ENCODE measurements at places on chromosomes 4 and X.
A peak's percentile ranks its signal among the peaks of the same experiment; 100 is the strongest.

GRCh38 chr4:128721896-128722295 is 87.6 kb upstream of the JADE1 start:
- DNase-seq, result no peak

- no peak for DNase-seq
Observed at GRCh38 chr4:82362565-82362964, 11.2 kb downstream of the HNRNPD start.

- no peak for DNase-seq
Observed at GRCh38 chr4:4216648-4217047, 10.1 kb downstream of the OTOP1 start.

GRCh38 chrX:68440940-68441339 is 7.6 kb upstream of the OPHN1 start:
- DNase-seq, result peak; percentile 33

- no peak for DNase-seq
Observed at GRCh38 chrX:134570509-134570846, 87.8 kb downstream of the PLAC1 start.

GRCh38 chr4:56323327-56323726 is 64.0 kb downstream of the AASDH start:
- no peak for DNase-seq

DNA sequence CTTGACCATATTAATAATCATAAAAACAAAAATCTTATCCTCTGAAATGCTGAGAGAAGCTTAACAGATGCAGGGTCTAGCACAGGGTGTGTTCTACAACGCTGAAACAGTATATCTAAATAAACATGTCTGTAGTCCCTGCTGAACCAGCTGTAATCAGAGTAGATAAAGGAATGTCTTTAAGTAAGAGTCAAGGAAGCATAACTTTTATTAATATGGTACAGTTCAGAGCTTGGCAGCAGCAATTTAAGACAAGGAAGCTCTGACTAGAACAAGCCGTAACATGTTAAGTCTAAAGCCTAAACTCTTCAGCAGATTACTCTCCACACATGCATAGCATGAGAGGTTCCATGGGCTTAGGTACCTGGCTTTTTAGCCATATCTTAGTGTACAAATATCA is 36.1 kb downstream of the NFKB1 start:
- DNase-seq, result no peak

- DNase-seq, result no peak
Observed at GRCh38 chrX:138771047-138771446, 59.5 kb upstream of the FGF13 start.

- peak; percentile 69 for DNase-seq
Observed at GRCh38 chr4:90495211-90495610, 368.0 kb downstream of the CCSER1 start.

DNA sequence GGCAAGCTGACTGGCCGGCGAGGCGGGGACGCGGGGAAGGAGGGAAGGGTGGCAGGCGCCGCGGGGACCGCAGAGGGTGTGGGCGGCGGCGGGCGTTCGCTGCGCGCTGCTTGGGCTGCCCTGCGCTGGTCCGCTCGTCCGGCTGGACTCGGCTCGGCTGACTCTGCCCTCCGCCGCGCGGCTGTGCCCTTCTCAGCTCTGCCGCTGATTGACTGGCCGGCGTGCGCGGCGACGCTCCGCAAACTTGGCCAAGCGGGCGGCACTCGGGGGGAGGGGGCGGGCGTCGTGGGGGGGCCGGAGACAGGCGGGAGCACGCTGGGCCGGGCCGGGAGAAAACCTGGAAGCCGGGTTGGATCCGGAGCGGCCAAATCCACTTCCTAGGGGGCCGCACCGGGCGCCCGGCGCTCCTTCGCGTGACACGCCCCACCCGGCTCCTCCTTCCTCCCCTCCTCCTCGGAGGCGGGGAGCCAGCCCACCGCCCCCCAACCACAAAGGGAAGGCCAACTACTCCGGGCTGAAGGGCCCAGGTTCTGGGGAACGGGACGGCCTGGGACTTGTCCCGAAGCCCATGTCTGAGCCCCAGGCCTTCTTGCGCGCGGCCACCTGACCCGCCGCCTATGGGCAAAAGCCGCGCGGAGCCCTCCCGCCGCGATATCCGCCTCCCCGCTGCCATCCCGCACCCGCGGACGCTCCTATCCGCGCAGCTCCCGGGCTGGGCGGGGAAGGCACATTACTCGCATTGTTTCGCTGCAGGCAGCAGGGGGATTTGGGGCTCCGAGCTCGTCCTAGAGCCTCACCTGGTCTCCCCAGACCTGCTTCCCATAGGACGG is at the start of gene GPC4:
Gene GPC4 (minus strand): TSS at position 214 of the 830 bp plus-strand sequence. CDS start 524 bp downstream, outside the sequence.
- DNase-seq, result peak; percentile 41

GRCh38 chr4:62342346-62342745 is 1142.2 kb downstream of the ADGRL3 start:
- no peak for DNase-seq

DNA sequence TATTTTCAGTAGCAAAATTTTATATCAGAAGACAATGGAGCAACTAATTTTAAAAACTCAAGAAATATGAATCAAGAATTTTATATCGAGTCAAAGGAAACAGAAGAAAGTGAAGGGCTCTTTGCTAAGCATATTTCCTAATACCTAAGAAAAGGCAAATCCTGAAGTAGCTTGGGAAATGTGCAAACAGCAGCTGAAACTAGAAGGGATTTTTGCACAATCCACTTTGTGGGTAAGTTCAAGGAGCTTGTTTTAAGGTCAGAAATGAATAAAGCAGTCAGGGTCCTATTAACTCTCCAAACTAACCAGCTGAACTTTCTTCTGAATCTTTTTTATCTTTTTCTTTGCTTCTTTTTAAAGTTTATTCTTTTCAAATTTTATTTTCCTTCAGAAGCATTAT is 500.9 kb upstream of the CXorf51A start:
- DNase-seq, result no peak

- DNase-seq, result no peak
Observed at GRCh38 chrX:79140731-79141130, 3.8 kb upstream of the GPR174 start.

GRCh38 chrX:21730026-21730425 is 27.9 kb downstream of the SMPX start:
- no peak for DNase-seq

- DNase-seq, result peak; percentile 10
Observed at GRCh38 chrX:72306085-72306801, 529 bp upstream of the CITED1 start.

- DNase-seq, result no peak
Observed at GRCh38 chrX:42686296-42686695, 91.7 kb downstream of the PPP1R2C start.

DNA sequence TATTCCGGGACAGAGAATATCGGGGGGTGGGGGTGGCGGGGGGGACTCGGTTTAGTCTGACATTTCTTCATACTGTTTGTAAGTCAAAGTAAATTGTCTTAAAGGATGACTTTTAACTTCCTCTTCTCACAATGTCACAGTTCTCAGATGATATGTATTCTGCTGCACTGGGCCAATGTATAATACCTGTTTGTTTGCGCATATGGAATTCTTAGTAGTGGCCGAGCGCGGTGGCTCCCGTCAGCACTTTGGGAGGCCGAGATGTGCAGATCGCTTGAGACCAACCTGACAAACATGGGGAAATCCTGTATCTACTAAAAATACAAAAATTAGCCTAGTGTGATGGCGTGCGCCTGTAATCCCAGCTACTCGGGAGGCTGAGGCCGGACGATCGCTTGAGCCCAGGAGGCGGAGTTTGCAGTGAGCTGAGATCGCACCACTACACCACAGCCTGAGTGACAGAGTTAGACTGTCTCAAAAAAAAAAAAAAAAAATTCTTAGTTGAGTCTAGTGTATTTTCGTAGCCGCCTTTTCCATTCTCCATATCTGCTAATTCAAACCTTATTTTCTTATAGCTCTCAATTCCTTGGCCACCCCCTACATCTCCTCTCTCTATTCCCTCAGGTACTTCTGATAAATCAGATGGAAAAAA is 851 bp downstream of the POLR2B start:
- no peak for DNase-seq

DNA sequence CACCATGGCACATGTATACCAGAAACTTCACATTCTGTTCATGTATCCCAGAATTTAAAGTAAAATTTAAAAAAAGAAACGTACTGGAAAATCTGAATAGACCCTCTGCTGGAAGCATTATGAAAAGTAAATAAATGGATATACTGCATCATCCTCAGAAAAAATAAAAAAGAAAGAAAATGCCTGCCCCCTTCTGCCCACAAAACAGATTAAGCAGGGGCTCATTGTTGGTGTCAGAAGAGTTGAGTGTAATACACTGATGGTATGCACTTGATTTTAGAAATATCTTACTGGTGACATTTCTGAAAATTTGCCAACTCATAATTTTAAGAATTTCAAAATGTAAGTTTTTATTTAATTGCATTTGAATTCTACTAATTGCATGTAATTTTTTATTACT is 77.8 kb downstream of the LRP2BP start:
- no peak for DNase-seq

DNA sequence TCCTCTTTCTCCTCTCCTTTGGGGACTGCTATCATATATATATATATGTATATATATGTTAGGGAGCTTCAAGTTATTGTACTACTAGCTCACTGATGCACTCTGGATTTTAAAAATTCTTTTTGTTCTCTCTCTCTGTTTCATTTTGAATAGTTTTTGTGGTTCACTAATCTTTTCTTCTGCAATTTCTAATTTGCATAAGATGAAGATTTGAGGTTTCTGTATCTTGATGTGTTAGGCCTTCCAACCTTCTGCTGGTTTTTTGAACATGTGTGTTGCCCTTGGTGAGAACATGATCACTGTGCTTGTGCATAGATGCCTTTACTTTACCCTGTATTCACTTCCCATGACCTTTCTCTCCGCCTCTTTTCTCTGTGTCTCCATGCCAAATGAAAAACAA is 7.8 kb upstream of the ZNF718 start:
- DNase-seq, result no peak

- DNase-seq, result no peak
Observed at GRCh38 chrX:15816438-15816809, 26.1 kb downstream of the ZRSR2 start.

DNA sequence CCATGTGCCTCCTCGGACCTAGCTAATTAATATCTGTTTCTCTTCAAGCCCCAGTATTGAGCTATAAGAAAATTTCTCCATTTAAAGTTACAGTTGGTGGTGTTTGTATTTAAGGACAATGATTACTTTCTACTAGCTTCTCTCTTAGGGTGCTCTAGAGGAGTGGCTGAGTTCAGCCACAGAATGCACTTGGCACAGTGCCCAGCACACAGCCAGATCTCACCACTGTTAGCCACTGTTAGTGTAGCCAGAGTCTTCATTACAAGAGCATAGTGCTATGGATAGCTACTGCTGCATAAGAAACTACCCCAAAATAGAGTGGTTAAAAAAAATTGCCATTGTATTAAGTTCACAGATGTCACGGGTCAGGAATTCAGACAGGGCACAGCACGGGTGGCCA is 421.3 kb downstream of the BCOR start:
- DNase-seq, result no peak

DNA sequence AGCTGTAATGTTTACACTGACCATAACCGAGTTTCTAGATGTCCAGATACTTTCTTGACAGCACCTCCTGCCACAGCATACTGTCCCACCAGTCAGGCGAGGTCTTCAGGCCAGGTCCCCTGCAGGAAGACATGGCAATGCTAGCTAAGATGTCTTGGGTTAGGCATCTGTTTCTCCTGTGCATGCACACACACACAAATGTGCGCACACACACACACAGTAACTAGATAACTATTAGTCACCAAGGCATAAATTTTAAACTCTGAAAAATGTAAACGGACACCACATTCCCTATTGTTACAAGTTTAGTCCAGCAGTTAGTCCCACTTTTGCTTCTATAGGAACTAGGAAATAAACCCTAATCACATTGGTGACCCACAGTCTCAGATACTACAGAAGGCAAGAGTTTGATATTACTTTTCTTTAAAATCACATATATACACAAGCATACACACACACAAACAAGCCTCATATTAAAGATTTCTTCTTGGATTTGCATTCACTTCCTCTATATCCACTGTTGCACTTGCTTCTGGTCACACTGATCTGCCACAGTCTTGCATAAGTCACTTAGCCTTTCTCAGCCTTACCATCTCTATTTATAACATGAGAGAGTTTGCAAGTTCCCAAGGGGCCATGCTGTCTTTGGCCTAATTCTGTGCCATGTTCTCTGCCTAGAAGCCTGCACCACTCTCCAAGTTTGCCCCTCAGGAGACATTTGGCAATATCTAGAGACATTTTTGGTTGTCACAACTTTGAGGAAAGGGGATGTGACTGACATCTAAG is 32.2 kb downstream of the IL21 start:
- DNase-seq, result no peak

Data from NCI-H1694 (cell line).